ENCODE measurements at places on chromosomes 4 and X. TPM values are rescaled to one million over a fixed set of nuclear protein-coding genes. Genes with fewer than 3 reads are reported as not detected.

SAGE1 gene
- 0.07 TPM for polyA plus RNA-seq

GRCh38 chr4:17763416-17763815, 18.0 kb downstream of the FAM184B start:
- DNase-seq, result no peak

SYTL5 gene
- 4.4 TPM for polyA plus RNA-seq

GRCh38 chr4:143389579-143390195, 53.0 kb downstream of the GAB1 start:
- no peak for DNase-seq

- DNase-seq, result peak; percentile 79
Measured at GRCh38 chrX:154396973-154397887, 947 bp upstream of the RPL10 start.

DNA sequence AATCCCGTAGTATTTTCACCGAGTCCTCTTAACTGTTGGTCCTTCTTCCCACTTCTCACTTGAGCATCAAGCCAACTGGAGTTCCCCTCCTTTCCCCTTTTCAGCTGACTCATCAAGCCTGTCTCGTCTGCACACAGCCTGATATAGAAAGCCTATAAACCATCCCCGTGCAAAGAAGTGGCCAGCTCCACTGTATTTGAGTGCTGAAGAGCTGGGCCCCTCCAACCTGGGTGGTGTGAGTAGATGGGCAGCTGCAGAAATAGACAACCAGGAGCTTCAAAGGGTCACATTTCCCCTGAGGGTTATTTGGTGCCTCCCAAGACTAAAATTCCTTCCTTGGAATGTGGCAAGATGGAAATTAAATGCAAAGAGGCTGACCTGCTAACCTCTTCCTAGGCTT, 199.7 kb downstream of the HS6ST2 start:
- no peak for DNase-seq

DNA sequence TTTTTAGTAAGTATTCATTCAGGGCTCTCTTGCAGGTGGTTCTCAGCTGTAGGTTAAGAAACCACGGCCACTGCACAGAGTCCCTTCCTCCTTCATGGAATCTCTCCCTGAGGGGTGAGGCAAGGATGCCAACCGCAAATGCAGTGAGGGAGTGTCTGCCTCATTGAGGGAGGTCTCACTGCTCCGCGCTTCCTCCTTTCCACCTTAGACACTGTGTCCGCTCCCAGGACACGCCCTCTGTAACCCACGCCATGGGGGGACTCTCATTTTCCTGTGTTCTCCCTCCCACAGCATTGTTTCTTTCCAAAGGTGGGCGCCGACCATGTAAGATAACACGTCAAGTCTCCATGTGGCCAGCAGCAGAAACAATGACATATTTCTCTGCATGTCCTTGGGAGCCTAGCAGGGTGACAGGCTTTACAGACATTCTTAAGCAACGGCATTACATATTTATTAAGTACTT, 63.2 kb downstream of the SEPSECS start:
- no peak for DNase-seq

DNA sequence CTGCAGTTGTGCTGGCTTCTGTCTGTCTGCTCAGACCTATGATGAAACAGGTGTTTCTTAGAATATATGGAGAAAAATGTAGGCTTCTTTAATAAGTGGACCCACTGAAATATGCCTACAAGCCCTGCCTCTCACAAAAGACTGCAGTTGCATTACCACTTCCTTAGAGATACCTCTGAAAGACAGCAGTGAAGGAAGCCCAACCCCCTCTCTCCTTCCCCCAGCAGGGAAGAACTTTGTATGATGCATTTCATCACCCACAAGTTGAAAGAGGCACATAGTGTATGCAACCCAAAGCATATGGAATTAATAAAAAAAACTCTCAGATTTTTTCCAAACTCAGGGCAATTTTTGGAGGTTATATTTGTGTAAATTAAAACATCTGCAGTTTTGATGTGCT, 916.7 kb downstream of the TECRL start:
- DNase-seq, result no peak

- peak; percentile 45 for DNase-seq
Measured at GRCh38 chr4:48375651-48376304, 34.4 kb downstream of the SLAIN2 start.

DNA sequence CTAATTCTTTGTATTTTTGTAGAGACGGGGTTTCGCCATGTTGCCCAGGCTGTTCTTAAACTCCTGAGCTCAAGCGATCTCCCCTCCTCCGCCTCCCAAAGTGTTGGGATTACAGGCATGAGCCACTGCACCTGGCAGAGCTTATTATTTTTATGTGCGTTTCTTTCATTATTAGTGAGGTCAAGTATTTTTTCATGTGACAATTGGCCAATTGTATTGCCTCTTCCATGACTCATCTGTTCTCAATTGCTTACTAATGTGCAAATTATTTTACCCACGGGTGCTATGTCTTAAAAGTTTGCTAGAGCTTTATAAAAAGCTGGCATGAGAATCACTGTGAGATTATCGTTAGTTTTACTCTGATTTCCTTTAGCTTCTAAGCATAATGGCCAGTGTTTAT, 13.0 kb upstream of the ARX start:
- DNase-seq, result no peak

NEXMIF gene
- polyA plus RNA-seq, result 0.14 TPM

DNA sequence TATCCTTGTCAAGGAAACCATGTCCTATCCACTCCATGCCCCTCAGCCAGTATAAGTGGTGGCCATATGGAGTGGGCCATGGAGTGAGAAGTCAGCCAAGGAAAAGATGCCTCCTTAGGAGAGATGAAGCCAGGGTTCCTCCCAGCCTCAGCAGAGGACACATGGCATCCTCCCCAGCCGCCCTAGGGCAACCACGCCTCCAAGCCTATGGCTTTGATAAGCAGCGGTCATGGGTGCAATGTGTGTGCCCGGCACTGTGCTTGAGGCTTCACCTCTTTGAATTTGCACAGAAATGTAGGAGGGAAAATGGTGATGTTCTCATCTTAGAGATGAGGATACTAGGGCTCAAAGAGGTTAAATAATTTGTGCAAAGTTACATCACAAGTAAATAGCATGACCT, 34.6 kb upstream of the TBC1D14 start:
- no peak for DNase-seq

GRCh38 chrX:1246816-1247215, 21.8 kb upstream of the CSF2RA start:
- peak; percentile 26 for DNase-seq

DNA sequence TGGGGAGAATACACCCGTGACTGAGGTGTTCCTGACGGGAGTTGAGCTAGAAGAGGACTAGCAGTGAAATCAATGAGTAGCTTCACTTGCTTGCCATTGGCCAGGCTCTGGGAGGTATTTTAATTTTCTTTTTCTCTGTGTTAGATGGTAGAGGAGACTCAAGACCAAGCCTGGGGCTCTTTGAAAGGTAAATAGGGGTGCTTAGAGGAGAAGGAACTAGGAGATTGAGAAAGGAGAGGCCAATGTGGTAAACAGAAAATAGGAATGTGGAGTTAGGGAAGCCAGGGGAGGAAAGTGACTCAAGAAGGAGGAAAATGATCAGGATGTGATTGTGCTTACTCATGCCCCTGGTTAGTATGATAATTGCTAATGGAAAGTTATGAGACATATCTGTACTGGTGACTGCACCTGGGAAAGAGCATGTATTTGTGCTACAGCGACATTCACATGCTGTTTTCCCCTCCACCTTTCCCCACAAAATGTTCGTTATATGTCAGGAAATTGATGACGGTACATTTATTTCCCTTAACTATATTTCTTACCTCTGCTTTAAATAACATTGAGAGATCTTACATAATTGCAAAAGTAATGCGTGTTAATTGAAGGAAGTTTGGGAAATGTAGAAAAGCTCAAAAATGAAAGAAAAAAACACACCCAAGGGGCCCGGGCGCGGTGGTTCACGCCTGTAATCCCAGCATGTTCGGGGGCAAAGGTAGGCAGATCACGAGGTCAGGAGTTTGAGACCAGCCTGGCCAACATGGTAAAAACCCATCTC, 16.9 kb upstream of the LRBA start:
- peak; percentile 43 for DNase-seq

DNA sequence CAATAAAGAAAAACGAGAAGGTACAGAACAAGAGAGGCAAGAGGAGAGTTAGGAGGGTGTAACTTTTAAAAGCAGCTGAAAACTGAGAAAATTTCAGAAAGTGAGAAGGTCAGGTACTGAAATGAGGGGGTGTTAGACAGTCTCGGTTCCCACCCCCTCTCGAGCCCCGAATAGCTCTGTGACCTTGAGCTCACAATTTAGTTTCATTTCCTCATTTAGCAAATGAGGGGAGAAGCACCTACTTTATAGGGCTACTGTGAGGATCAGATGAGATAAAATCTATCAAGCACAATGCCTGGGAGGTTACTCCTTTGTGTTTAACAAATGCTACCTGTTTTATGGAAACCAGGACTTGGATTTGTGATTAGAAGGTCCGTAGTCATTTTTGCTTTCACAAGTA, 4.9 kb downstream of the UGT8 start:
- DNase-seq, result no peak

- DNase-seq, result no peak
Measured at GRCh38 chrX:40167233-40167849, 69.6 kb upstream of the BCOR start.

GRCh38 chrX:129772796-129773431, 6.8 kb upstream of the SASH3 start:
- no peak for DNase-seq

DNA sequence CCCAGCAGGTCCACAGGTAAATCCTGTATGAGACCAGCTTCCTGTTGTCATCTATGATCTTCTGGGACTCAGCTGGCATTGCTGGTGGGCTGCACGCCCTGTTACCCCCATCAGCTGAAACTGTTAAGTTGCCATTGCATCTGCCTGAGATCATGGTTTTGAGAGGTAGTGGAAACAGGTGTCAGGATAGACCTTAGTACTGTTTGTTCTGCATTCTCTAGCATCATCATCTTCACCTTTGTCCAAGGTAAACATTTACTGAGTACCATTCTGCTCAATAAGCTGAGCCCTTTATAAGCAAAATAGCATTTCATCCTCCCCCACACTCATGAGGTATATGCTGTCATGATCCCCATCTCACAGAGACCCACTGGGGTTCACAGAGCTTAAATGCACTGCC, 42.9 kb upstream of the PROM1 start:
- DNase-seq, result no peak

DNA sequence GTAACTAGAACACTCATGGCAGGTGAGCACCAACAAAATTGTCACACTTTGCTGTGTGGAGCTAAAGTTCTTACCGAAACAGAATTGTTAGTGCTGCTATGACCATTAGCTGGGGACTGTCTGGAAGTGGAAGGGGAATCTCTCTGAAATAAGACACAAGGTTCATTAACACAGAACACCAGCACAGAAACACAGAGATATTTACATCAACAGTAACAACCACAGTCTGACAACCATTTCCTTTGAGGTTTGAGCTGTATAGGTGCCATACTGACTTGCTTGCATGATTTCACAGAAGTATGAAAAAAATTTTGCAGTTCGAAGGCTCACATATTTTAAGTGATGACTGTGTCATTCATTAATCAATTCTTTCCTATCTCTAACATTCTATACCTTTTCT, 109.8 kb downstream of the NYX start:
- DNase-seq, result no peak

- no peak for DNase-seq
Measured at GRCh38 chr4:159169404-159170302, 66.8 kb downstream of the RAPGEF2 start.

SORCS2 gene
- 8.6 TPM for polyA plus RNA-seq

DNA sequence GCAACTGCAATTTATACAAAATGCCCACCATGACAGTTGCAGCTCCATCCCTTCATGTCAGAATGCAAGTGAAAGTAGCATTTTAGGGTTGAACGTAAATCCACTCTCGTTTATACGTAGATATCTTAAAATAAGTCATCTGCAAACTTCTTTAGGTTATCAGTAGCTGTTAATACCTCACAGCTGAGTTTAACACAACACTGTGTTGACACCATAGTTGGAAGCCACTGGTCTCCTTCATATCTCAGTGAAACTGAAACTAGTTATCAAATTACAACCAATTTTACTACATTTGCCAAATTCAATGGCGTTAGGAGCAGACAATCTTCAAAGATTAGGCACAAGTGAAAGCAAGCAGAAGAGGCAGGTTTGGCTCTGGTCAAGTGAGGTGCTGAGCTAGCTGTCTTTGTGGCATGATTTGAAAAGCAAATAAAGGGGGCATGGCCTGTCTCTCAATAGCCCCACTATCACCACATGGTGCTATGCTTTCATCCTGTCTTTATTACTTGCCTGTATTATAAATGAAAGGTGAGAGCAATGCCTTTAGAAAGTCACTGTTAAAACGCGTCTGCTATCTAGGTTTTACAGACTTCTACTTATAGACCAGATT, 12.3 kb downstream of the PPP3CA start:
- DNase-seq, result no peak

GRCh38 chrX:96425200-96425599, 259.4 kb upstream of the DIAPH2 start:
- no peak for DNase-seq

All from left lung (tissue), 14 donors.